ENCODE measurements at places on chromosomes 7 and 10.

GRCh38 chr10:8071006-8071405 lies 16.5 kb downstream of the GATA3 start:
- DNase-seq = no peak

GRCh38 chr10:12975266-12975665 lies 26.2 kb downstream of the CCDC3 start:
- DNase-seq = no peak

GRCh38 chr7:32803406-32804141 lies 88.0 kb downstream of the KBTBD2 start:
- no peak for DNase-seq

DNA sequence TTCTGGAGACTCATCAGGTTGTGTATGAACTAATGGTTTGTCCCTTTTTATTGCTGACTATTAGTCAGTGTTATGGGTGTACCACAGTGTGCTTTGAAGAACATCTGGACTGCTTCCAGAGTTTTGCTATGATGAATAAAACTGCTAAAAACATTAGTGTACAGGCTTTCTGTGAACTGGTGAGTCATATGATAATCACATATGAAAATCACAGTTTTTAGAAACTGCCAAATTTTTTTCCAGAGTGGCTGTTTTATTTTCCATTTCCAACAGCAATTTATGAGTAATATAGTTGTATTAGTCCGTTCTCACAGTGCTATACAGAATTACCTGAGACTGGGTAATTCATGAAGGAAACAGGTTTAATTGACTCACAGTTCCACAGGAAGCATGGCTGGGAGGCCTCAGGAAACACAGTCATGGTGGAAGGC lies 281.2 kb upstream of the VSTM2A start:
- DNase-seq = peak; percentile 11

- DNase-seq = peak; percentile 54
These were observed 739 bp downstream of the CASP7 start for GRCh38 chr10:113680190-113681111.

- no peak for DNase-seq
These were observed 52.1 kb upstream of the LMTK2 start for GRCh38 chr7:98054585-98054984.

DNA sequence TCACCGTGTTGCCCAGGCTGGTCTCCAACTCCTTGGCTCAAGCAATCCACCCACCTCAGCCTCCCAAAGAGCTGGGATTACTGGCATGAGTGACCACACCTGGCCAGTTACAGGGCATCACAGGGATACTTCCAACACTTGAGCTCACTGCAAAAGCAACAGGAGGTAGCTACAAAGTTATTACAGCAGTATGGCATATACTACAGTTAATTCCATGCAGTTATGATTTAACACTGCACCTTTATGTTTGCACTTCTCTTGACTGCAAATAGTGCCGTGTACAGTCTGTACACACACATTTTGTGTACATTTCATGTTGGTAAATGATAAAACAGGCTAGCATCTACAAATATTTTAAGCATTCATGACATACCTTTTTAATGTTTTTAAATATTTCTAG lies 21.3 kb downstream of the SRPK2 start:
- DNase-seq = no peak

- DNase-seq = no peak
These were observed 233.0 kb downstream of the PTN start for GRCh38 chr7:137110535-137110934.

DNA sequence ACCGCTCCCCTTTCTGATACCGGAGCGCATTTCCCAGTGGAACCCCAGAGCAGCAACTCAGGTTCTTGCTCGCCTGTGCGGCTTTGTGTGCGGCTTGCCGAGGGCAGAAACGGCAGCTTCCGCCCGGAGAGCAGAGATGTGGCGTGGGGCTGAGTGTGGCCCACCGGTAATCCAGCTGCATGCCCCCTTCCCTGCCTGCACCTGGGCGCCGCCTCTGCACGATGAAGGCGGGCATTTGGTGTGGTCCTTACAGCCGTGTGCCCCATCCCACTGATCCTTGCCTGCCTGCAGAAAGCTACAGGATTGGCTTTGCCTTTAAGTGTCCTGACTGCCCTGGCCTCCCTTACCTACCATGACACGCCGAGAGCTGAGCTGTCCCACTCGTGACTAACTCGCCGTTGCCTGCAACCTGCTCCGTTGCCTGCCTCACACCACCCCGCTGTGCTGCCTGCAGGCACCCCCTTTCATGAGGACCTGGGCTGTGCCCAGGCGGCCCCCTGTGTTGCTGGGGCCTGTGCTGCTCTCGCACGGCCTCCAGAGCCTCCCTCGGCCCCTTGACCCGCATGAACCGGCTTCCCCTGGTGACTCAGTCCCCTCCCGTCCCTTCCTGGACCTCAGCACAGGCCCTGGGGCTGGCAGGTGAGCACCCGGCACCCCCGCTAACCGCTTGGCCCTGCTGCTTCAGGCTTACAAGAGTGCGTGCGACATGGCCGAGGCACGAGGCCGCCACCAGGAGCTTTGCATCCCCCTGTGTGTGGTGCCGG lies 48.0 kb downstream of the PITRM1 start:
- DNase-seq = no peak

DNA sequence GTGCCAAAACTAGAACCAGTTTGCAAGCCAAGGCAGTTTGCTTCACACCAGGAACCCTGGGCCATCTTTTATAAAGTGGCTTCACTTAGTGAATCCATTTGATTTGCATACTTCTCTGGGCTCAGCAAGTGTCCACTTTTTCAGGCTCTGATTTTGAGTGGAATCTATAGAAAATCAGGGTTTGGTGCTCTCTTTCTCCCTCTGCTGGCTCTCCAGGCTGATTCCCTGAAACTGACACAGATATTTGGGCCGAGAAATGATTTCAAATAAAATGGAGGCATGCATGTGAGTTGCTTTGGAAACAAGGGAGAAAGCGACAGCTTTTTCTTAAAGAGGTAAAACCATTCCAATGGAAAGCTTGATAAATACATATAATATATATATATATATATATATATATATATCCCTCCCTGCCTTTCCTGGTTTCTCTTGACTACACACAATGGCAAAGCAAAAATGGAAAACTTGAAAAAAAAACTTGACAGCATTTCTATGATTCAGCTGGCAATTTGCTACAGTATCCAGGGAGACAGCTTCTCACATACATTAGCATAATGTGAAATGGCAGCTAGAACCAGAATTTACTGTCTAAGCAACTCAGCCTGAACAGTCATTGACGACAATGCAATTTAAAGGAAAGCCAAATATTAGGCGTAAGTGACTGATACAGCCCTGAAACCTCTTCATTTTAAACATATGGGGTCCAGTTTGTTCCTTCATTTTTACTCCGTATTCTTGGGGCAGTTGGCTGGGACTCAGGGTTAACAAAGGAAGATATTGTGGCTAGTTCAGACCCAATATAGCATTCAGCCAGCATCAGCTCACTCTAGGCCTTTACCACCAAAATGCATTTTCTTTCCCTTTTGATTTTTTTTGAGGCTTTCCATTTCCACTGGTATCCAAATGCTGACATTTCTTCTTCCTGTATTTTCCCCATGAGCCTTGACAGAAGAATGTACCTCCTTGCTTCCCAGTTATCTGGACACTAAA lies 188.5 kb downstream of the TMEM178B start:
- no peak for DNase-seq

DNA sequence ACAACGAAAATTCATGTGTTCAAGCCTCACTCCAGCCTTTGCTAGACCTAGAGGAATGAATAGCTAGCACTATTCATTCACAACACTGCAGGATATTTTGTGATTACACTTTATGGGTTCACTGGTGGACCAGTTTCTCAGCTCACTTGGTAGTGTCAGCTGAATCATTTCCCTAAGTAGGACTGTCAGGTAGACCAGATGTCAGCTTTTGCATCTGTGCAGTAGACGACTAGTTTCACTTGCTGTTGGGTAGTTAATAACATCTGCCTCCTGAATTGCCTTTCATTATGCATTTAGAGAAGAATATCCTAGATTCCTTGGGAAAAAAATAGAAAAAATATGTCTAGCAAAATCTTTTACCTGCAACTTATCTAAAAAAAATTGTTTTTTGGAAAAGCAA lies 296.4 kb downstream of the ADARB2 start:
- DNase-seq = no peak

DNA sequence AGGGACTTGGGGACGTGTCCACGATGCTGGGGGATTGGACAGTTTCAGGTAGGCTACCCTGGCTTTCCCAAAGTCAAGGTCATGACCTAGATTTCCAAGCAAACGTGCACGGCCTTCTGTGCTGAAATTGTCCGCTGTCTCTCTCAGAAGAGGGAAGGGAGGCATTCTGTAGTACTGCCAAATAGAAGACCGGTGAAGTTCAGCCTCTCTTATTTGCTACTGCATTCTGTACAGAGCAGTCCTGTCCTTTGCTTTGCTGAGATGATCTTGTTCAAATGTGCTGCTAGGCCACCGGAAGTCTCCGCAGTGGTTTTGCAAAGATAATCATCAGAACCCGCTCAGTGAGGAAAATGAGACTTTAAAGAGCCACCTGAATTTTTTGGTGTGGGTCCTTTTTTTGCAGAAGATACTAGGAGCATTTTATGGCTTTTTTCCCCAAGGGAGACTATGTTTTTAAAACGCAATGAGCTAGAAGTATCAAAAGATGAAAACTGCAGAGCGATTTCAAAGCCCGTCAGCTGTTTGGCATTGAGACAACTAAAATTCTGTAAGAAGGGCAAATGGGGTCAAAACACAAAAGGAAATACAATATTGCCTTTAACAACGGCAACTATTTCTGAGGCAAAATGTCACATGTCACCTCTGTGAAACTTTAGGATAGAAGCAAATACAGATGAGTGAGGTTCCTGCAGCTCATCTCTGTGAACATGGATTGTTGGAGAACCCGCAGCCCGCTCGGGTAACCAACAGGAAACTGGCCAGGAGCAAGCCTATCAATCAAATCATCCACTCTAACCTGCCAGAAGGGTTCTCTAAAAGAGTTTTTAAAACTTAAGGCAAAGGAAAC lies 1.3 kb upstream of the NMT2 start:
- DNase-seq = no peak

- no peak for DNase-seq
These were observed 1.3 kb downstream of the SP8 start for GRCh38 chr7:20785157-20786048.

DNA sequence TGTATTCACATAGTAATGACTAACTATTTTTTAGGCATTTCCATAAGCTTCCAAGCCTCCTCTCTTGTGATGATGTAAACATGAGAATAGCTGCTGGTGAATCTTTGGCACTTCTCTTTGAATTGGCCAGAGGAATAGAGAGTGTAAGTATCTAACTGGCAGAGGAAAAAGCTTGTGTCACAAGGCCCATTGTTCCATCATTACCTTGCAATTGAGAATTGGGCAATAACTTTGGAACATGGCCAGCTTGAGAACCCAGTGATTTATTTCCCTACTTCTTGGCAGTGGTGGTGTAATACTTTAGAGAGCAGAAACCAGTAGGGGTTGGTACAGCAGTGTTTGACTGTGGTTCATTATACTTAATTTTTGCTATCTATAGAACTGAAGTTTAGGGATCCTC lies 12.0 kb downstream of the IFRD1 start:
- DNase-seq = peak; percentile 41

DNA sequence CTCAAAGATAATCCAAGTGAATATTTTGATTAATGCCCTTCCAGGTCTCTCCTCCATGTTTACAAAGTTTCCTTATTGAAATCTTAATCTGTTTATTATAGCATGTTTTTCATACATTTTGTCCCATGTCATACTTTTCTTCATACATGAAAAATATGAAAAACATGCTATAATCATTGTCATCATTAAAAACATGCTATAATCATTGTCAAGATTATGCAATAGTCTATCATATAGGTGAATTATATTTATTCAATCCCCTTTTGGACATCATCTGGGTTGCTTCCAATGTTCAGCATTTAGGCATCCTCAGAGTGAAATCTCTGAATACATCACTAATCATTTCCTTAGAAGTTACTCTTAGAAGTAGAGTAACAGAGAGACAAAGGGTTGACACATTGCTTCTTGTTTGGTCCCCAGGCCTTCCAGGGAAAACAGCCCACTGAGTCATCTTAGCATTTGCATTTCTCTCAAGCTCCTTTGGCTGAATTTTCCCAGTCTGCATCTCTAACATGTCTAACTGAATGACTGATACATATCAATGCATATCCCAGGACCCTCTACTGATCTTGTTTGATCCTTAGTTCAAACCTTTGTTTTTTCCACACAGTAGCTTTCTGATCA lies 87.0 kb downstream of the SGMS1 start:
- DNase-seq = peak; percentile 8

GRCh38 chr10:43401627-43402026 lies 7.4 kb downstream of the HNRNPF start:
- DNase-seq = no peak

- DNase-seq = peak; percentile 62
These were observed 8.3 kb downstream of the MDFIC start for GRCh38 chr7:114930107-114930661.

GRCh38 chr7:101108330-101108857 lies 18.5 kb upstream of the SERPINE1 start:
- DNase-seq = no peak

DNA sequence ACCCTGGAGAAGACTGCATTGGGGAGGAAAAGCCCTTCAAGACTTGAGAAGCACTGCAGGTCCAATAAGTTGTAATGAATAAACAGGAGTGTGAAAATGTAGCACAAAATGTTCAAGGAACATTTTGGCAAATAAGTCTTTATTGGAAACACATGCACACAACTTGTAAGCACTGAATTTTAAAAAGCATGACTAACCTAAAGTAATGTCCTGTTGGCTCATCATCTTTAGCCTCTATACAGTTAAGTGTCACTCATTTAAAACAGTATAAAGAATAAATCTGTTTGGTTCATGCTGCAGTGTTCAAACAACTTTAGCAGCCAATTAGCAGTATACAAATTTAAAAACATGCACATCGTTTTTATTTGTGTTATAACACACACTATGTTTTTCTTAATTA lies 108.6 kb downstream of the CDK6 start:
- DNase-seq = peak; percentile 59

GRCh38 chr10:68625316-68625921 lies 65.3 kb downstream of the TET1 start:
- DNase-seq = no peak

DNA sequence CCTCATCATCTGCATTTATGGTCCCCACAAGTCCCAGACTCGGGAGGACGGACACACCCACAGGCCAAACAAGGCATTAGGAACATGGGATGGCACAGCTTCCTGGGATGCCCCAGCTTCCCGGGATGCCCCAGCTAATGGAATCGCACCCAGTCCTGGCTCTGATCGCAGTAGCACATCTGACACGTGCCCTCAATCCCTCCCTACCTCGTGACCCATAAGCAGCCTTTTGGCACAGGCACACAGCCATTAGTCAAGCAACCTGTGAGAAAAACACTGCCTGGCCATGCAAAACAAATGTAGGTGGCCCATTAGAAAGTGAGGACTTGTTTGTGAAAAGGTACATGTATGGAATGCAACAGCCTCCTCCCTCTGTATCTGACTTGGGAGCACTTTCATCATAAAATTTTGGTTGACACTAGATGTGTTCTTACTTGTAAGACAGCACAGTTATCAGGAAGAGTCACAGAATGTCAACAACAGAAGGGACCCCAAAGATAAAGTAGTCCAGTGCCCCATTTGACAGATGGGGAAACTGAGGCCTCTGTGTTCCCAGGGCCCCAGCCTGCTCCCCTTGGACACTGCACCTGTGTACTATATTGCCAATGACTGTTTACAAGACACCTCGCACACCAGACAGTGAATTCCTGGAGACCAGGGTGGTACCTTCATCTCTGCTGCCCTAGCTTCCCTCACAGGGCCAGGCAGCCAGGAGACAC lies 34.4 kb downstream of the DLG5 start:
- DNase-seq = no peak

GRCh38 chr10:26843736-26844135 lies 17.0 kb downstream of the ABI1 start:
- no peak for DNase-seq

- peak; percentile 99 for DNase-seq
These were observed 64.8 kb upstream of the DNAJB6 start for GRCh38 chr7:157271991-157272324.

- DNase-seq = no peak
These were observed 278.5 kb downstream of the DNAJB6 start for GRCh38 chr7:157615101-157615817.
